ENCODE measurements at places on chromosomes 7 and 10. TPM values are rescaled to one million over a fixed set of nuclear protein-coding genes. Genes with fewer than 3 reads are reported as not detected.

The GPR15LG gene
- total RNA-seq = not detected

DNA sequence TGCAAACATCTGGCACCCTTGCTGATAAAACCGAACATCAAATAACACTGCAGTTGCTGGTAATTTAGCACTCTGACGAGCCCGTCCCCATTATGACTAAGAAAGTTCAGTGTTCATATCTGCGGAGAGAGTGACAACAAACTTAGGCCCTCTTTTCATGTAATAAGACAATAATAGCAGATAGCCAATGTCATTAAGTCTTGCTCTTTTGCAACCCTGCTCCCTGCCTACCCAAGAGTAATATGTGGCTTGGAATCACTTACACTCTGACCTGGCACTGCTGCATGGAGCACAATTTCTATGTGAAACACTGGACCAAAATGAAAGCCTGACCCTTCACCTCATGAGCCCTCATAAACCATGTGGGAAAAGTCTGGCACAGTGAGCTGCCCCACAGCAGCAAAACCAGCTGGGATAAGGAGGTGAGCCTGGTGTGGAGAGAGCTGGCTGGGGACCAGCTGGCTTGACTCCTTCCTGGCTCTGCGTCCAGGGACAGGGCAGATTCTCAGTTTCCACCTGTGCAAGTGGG lies 86.5 kb downstream of the HIPK2 start:
- H3K36me3 ChIP-seq = peaks cover 15% of the 10 kb centered on the region
- no peak for DNase-seq
- H3K4me3 ChIP-seq = no peak overlapping the region

GRCh38 chr7:121384265-121384664 lies 11.8 kb downstream of the FAM3C start:
- no peaks in the 10 kb centered on the region for H3K36me3 ChIP-seq
- peak overlapping the region; percentile 16 for H3K27ac ChIP-seq

The NKX1-2 gene
- total RNA-seq = not detected

- H3K4me1 ChIP-seq = no peaks in the 10 kb centered on the region
- DNase-seq = no peak
- no peaks in the 10 kb centered on the region for H3K36me3 ChIP-seq
- H3K4me3 ChIP-seq = no peak overlapping the region
- H3K27ac ChIP-seq = no peak overlapping the region
Measured at GRCh38 chr7:11818281-11818680, 13.7 kb downstream of the THSD7A start.

GRCh38 chr7:74401137-74401859 lies 52.4 kb upstream of the GTF2IRD1 start:
- no peak overlapping the region for H3K27ac ChIP-seq
- peaks cover 4% of the 10 kb centered on the region for H3K4me1 ChIP-seq
- H3K36me3 ChIP-seq = peaks cover 3% of the 10 kb centered on the region
- H3K27me3 ChIP-seq = no peaks in the 10 kb centered on the region

DNA sequence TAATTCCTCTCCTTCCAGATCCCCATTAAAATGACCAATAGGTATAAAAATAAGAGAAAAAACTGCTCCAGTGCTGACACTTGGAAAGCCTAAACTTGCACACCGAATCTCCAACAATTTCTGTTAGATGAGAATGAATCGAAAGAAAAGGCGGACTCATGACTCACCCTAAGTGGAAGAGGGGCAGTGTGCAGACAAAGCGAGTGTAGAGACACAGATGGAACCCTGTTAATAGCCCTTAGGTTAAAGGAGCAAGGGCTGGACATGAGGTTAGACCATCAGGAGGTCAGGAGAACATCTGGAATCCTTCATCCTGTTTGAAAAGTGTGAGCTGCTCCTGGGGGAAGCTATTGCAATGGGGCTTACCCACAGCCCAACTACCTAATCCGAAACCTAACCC lies 103.4 kb upstream of the GLI3 start:
- H3K27ac ChIP-seq = peak overlapping the region; percentile 89
- H3K4me1 ChIP-seq = peaks cover 68% of the 10 kb centered on the region
- peak overlapping the region; percentile 4 for H3K4me3 ChIP-seq
- no peaks in the 10 kb centered on the region for H3K36me3 ChIP-seq
- no peak for DNase-seq

The ZNF786 gene
- total RNA-seq = 16.2 TPM

GRCh38 chr7:108308903-108309302 lies 147.3 kb downstream of the NRCAM start:
- H3K36me3 ChIP-seq = no peaks in the 10 kb centered on the region
- peak overlapping the region; percentile 64 for H3K27ac ChIP-seq
- H3K4me1 ChIP-seq = peaks cover 82% of the 10 kb centered on the region
- no peaks in the 10 kb centered on the region for H3K27me3 ChIP-seq
- no peak for DNase-seq
- peak overlapping the region; percentile 40 for H3K4me3 ChIP-seq

- H3K27me3 ChIP-seq = peaks cover 3% of the 10 kb centered on the region
- no peak for DNase-seq
- H3K36me3 ChIP-seq = peaks cover 6% of the 10 kb centered on the region
- H3K27ac ChIP-seq = no peak overlapping the region
- H3K4me3 ChIP-seq = no peak overlapping the region
Measured at GRCh38 chr10:42896735-42897134, 114.1 kb downstream of the BMS1 start.

- H3K36me3 ChIP-seq = peaks cover 3% of the 10 kb centered on the region
- no peak overlapping the region for H3K27ac ChIP-seq
- DNase-seq = no peak
- peaks cover 18% of the 10 kb centered on the region for H3K4me1 ChIP-seq
- H3K27me3 ChIP-seq = peaks cover 14% of the 10 kb centered on the region
- peak overlapping the region; percentile 78 for H3K4me3 ChIP-seq
Measured at GRCh38 chr7:149459201-149459539, 1.7 kb downstream of the ZNF777 start.

DNA sequence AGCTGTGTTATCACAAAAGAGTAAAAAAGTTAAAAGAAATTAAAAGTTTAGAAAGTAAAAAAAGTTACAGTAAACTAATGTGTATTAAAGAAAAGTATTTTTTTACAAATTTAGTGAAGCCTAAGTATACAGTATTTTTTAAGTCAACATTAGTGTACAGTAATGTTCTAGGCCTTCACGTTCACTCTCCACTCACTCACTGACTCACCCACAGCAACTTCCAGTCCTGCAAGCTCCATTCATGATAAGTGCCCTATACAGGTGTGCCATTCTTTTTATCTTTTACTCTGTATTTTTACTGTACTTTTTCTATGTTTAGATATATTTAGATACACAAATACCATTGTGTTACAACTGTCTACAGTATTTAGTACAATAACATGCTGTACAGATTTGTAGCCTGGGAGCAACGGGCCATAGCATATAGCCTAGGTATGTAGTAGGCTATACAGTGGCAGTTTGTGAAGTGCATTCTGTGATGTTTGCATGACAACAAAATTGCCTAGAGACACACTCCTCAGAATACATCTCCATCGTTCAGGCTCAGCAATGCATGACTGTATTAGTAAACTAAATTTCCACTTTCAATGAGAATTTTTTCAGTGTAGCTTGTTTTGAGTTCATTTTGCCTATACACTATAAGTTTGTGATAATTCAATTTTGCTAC lies 539.9 kb upstream of the C7orf33 start:
- no peaks in the 10 kb centered on the region for H3K27me3 ChIP-seq
- no peak for DNase-seq
- no peak overlapping the region for H3K4me3 ChIP-seq
- no peak overlapping the region for H3K27ac ChIP-seq
- H3K36me3 ChIP-seq = no peaks in the 10 kb centered on the region

The SNCG gene
- 8.2 TPM for total RNA-seq

The TMEM184A gene
- not detected for total RNA-seq

- H3K36me3 ChIP-seq = peaks cover 2% of the 10 kb centered on the region
- H3K4me1 ChIP-seq = peaks cover 12% of the 10 kb centered on the region
- H3K27me3 ChIP-seq = no peaks in the 10 kb centered on the region
- H3K27ac ChIP-seq = no peak overlapping the region
- no peak for DNase-seq
Measured at GRCh38 chr7:69419934-69420333, 178.3 kb upstream of the AUTS2 start.

DNA sequence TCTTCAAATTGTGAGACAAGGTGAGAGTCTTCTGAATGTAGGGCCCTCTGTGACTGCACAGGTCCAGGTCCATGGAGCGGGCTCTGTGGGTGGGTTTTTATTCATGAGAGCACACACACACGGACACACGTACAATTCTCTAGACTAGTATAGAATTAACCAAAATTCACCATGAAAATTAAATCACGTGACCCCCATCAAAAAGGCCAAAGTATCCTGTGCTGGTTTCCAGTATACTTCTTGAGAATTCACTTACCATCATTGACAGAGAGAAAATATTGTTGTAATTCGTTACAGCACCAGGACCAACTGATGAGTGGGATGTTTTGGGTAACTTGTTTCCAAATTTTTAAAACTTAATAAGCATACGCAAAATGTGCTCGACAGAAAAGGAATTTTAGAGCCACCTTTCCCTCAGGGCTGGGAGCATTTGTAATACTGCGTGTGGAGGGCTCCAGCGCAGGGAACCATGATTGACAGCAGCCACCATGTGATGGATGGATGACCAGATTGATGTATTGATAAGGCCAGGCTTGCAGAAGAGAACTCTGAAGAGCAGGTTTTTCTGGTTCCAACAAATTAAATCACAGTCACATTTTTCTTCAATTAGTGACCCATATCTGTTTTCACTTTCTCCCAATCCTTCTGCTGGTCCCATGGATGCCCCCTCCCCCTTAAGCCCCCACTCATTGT lies 14.9 kb upstream of the DNTT start:
- peaks cover 12% of the 10 kb centered on the region for H3K4me1 ChIP-seq
- no peak overlapping the region for H3K4me3 ChIP-seq
- H3K27me3 ChIP-seq = peaks cover 10% of the 10 kb centered on the region

DNA sequence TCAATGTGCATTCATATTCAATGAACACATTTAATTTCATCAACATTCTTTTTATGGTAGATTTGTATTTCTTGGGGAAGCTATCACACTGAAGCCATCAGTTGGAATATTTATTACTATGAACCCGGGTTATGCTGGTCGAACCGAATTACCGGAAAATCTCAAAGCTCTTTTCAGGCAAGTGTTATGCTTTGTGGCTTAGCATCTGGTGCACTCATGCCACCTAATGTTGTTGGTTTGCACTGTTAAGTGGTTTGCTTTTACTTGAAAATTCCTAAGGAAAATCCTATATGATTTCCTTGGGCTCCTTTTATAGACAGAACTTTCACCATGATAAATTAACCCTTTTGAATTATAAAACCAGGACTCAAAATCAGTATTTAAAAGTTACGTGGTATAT lies 147.9 kb downstream of the DNAH11 start:
- no peak overlapping the region for H3K27ac ChIP-seq
- no peak overlapping the region for H3K4me3 ChIP-seq
- H3K4me1 ChIP-seq = no peaks in the 10 kb centered on the region
- H3K27me3 ChIP-seq = no peaks in the 10 kb centered on the region

The WDR11 gene
- total RNA-seq = 52.5 TPM

DNA sequence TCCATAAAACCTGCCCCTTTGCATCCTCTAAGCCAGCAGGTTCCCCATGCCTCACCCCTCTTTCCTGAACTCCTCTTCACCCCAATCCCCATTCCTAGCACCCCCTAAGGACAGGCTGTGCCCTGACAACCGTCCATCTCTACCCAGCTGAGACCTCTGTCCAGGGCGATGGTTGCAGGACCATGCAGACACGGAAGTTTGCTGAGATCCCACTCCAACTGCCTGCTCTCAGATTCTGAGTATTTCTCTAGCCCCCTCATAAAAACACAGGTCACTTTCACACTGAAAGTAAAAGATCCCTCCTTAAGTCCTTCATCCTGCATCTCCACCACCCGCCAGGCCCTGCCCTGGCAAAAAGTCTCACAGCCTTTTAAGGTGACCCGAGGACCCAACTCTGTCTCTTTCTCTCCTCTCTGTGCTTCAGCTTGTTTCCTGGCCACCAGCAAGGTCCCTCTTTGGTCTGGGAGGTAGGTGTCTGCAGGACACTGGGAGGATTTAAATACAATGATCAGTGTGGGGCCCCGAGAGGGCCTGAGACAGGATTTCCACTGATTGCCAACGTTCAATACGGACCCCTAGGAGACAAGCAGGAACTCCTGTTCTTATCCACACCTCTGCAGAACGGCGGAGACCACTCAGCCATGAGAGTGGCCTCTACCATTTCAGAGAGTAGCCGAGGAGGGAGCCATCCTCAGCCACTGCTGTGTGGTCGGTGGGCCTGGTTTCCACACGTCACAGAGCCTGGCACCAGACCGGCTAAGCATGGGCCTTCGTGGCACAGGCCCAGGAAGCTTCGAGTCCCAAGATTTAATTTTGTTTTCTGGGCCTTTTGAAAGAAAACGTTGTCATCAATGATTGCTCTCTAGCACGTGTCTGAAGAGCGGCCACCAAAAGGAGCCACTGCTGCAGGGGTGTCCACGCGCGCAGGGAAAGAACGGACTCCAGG lies 27.9 kb downstream of the CALML3 start:
- peaks cover 19% of the 10 kb centered on the region for H3K4me1 ChIP-seq
- H3K27me3 ChIP-seq = no peaks in the 10 kb centered on the region
- no peak for DNase-seq
- H3K4me3 ChIP-seq = no peak overlapping the region
- no peak overlapping the region for H3K27ac ChIP-seq
- H3K36me3 ChIP-seq = no peaks in the 10 kb centered on the region

DNA sequence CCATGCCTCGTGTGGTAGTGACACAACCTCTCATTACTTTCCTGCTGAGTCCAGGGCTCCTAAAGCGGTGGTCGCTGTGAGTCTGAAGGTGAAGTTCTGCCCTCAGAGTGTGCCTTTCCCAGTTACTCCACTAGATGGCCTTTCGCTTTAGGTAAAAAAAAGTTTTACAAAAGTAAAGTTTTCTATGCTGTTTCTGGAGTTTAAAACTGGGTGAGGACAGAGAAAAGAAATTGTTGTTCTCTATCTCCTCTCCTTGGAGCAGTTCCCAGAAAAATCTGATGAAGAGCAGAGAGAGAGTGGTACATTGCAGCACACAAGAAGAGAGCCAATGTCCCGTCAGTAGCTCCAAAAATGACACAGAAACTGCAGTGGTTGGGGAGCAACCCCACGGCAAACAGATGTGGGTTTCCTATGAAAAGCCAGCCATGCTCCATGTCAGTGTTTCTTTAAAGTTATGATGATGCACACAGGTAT lies 257.1 kb downstream of the GLI3 start:
- no peak overlapping the region for H3K27ac ChIP-seq
- H3K27me3 ChIP-seq = no peaks in the 10 kb centered on the region
- H3K36me3 ChIP-seq = peaks cover 26% of the 10 kb centered on the region

GRCh38 chr7:87213811-87214210 lies 5.7 kb downstream of the TMEM243 start:
- H3K36me3 ChIP-seq = peaks cover 11% of the 10 kb centered on the region
- H3K27ac ChIP-seq = no peak overlapping the region
- peaks cover 26% of the 10 kb centered on the region for H3K4me1 ChIP-seq

- no peaks in the 10 kb centered on the region for H3K36me3 ChIP-seq
- no peak overlapping the region for H3K4me3 ChIP-seq
- H3K27ac ChIP-seq = no peak overlapping the region
- peaks cover 18% of the 10 kb centered on the region for H3K27me3 ChIP-seq
- H3K4me1 ChIP-seq = peaks cover 10% of the 10 kb centered on the region
- DNase-seq = no peak
Measured at GRCh38 chr10:7519351-7519750, 108.5 kb upstream of the SFMBT2 start.

The CAMK1D gene
- total RNA-seq = 6.4 TPM
